Kidney tubule cell (primary cell): ENCODE measurements at places on chromosomes 5 and 9.

- no peak for DNase-seq
Measured at GRCh38 chr5:105088102-105088501, 1525.5 kb upstream of the NUDT12 start.

GRCh38 chr5:7394889-7395431, 978 bp upstream of the ADCY2 start:
- DNase-seq, result no peak

- DNase-seq, result peak; percentile 68
Measured at GRCh38 chr5:6158974-6159831, 219.1 kb downstream of the MED10 start.

DNA sequence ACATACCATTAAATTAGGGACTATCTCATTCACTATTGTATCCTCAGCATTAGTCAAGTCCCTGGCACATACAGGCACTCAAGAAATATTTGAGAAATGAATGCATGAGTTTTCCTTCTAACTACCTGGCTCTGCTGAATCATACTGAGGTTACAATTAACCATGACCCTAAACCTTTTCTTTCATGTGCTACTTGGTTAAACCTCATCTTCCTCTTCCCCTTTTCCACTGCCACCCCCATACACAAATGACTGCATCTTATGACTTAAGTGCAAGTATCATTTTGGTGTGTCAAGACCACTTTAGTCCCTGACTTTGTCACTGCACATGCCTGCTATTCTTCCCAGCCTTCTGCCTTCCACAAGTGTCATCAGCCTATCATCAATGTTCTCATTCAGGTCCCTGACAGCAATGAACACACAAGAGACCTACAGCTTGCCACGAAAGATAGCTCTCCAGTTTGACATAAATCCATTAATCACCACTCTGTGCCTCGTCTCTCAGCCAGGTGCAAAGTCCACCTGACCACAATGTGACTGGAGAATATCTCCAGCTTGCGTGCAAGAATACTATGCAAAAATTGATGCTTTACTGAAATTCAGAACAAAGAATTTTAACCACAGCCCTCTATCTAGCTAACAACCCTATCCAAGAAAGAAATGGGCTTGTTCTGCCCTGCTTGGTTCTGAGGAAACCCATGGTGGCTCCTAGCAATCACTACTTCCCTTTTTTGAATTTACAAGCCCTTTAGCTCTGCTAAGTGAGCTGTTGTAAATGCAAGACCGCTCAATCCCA, 74.5 kb downstream of the MAPKAP1 start:
- peak; percentile 90 for DNase-seq

- DNase-seq, result peak; percentile 60
Measured at GRCh38 chr5:138469540-138470321, 4.5 kb downstream of the EGR1 start.

GRCh38 chr9:886886-887285, 45.4 kb downstream of the DMRT1 start:
- no peak for DNase-seq

DNA sequence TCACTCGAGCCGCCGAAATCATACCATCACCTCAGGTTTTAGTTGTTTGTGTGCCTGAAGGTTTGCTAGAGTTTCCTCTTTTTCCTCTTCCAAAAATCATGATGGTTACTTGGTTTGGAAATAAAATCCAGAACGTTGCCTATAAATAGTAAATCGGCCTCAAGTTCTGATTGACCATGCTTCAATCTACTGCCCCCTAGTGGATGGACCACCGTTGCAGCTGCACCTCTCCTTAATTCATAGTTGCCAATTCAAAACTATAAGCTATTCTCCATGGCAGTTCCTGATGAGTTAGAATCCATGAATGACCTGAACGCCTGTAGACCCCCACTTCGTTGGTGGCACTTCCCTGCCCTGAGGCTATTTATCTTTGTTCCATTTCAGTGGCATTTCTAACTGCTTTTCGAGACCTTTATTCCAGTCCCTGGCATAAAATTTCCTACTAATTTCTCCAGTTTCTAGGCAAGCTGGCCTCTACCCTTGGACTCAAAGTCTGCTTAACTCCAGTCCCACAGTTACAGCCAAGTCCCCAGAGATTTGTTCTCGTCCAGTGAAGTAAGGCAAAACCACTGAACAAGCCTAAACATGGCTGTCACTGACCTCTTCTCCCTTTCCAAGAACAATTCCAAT, 422.6 kb downstream of the EFNA5 start:
- peak; percentile 49 for DNase-seq

- DNase-seq, result no peak
Measured at GRCh38 chr5:109688630-109688969, 1.1 kb upstream of the MAN2A1 start.

DNA sequence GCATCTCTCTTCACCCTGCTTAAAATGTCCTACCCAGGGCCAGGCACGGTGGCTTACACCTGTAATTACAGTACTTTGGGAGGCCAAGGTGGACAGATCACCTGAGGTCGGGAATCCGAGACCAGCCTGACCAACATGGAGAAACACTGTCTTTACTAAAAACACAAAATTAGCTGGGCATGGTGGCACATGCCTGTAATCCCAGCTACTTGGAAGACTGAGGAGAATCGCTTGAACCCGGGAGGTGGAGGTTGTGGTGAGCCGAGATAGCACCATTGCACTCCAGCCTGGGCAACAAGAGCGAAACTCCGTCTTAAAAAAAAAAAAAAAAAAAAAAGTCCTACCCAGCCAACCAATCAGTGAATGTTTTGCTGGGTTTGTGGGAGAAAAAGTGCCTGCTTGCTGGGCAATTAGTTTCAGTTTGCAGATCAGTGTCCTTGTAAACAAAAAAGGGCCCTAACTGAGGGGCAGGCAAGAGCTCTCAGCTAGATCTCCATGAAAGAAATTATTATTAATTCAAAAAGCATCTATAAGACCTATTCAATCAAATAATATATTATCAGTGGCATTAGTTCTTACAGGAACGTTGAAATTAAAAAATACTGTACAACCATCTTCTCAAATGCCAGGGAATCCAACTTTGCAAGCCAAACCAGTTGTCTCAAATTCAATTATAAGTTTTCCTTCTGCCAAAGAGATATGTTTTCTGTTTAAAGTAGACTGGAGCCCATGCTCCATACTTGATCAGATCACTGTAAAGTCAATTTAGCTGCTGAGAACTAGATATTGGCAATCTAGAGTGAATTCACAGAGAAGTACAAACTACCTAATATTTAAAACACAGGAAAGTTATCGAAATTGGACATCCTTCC, 3.9 kb downstream of the MEGF9 start:
- DNase-seq, result peak; percentile 73
